ENCODE measurements at places on chromosomes 7 and 10.

DNA sequence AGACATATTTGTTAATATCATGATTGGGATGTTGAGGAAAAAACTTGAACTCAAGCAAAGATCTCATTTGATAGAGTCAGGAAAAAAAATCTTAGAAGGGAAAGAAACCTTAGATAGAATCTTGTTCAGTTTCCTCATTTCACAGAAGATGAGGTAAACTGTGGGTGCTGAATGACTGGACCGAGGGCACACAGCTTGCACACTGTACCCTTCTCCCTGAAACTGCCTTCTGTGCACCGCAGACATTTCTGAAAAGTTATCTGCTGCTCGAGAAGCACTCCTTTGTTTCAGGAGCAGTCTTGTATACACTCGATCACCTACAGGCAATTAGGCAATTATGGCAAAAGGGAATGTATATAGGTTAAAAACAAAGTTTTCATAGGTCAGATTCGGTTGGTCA is 167.4 kb downstream of the SKAP2 start:
- DNase-seq = no peak

DNA sequence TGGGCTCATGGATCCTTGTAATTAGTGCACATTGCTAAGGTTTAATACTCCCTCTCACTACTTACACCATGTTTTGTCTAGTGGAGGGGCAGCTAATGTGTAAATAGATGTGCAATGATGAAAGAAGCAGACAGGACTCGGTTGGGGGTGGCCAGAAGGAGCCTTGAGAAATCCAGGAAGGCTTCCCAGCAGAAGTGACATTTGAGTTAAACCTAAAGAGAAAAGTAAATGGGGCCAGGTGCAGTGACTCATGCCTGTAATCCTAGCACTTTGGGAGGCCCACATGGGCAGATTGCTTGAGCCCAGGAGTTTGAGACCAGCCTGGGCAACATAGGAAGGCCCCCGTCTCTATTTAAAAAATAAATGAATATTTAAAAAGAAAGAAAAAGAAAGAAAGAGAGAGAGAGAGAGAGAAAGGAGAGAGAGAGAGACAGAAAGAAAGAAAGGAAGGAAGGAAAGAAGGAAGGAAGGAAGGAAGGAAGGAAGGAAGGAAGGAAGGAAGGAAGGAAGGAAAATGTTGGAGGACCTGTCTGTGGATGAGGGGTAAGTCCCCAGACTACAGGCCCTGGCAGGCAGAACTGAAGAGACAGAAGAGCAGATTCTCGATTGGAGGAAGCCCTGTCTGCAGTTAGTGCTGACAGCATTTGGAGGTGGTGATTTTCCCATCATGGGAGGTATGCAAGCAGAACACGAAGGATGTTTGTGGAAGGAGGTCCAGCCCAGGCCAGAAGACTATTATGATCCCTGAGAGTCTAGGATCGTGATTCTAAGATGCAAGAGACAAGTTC is 3.6 kb downstream of the ELN start:
- no peak for DNase-seq

DNA sequence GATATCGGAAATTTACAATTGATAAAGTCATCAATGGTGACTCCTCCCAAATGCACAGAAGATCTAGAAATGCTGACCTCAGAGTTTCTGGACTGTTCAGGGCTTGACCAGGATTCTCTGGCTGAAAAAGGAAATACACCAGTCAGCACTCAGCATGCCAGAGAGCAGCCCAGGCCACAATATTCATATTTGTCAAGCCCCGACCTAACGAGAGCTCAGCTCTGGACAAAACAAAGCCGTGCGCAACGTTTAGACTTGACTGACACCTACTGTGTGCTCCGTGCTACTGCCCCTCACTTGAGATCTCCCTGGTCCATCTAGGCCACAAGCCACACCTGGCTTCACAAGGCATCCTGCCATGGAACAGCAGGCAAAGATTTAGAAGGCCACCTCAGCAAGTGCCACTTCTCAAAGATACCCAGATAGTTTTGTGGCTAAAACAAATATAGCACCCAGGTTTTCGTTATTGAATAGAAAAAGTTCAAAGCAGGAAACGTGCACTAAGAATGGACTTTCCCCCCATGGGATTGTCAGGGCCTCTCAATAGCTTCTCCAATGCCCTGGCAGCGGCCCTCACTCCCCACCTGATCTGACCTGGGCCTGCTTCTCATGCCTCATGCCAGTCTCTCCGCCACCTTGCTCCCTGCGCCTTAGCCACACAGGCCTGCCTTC is 218.3 kb downstream of the FAM107B start:
- DNase-seq = no peak

DNA sequence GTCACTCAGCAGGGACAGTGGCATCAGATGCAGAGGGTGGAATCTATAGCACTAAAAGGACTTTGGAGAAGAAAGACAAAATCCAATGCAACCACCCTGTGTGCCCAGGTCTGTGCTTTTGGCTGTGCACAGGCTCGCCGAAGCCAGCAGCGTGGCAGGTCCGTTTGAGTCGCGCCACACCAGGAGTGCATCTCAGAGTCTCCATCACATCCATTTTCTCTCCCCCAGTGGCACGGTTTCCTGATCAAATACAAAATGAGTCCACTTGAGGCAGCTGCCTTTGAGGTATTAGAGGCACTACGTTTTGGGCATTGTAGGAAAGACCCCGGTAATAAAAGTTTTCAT is 23.4 kb upstream of the PROSER2 start:
- no peak for DNase-seq

- DNase-seq = no peak
Observed at GRCh38 chr10:5573319-5573950, 48.7 kb downstream of the CALML3 start.

DNA sequence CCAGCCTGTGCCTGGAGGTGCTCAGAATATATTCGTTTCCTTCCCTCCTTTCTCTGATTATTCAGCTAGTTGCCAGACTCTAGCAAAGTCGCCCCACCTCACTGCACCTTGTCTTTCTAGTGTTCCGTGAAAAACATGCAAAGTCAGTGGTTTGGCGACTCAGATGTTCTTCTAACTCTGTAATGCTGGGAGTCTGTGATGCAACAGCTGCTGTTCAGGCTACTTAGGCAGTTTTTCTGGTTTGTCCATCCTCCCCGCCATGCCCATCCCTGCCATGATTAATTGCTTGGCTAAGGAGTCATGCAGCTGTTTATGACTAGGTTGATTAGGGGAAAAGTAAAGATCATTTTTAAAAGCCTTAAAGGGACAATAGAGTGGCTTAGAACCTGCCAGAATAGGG is 99.4 kb downstream of the MTPN start:
- peak; percentile 21 for DNase-seq

DNA sequence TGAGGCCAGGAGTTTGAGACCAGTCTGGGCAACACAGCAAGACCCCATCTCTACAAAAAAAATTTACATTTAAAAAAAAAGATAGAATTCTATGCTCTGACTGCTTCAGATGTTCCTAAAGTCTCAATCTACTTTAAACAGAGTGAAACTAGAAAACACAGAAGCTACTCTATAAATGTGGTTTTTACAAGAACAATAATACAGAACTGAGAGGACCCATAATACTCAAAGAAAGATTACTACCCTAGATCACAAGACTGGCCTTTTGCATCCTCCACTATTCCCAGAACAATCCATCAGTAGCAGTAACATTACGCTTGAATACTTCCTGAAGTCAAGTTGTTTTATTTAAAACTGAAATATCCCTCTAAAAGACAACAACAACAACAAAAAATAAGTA is 119.4 kb downstream of the ZFAND4 start:
- no peak for DNase-seq

DNA sequence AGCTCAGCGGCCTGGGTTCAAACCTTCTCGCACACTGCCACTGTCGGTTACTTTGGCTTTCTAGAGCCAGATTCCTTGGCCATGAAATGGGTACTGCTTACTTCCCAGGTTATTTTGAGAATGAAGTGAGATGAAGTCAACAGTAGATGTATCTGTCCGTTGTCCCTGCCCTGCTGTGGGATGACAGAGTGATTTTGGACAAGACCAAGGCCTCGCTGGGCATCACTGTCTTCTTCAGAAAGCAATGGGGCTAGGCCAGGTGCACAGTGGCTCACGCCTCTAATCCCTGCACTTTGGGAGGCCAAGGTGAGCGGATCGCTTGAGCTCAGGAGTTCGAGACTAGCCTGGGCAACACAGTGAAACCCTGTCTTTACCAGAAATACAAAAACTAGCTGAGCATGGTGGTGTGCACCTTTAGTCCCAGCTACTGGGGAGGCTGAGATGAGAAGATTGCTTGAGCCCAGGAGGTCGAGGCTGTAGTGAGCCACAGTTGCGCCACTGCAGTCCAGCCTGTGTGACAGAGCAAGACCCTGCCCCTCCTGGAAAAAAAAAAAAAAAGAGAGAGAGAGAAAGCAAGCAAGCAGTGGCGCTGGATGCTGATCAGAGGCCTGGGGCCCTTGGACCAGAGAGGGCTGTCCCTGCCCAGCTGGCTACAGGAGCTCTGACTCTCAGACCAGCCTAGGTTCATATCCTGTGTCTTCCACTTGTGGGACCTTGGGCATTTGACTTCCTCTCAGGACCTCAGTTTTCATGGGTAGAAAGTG is 25.8 kb downstream of the ZMIZ1 start:
- DNase-seq = no peak

DNA sequence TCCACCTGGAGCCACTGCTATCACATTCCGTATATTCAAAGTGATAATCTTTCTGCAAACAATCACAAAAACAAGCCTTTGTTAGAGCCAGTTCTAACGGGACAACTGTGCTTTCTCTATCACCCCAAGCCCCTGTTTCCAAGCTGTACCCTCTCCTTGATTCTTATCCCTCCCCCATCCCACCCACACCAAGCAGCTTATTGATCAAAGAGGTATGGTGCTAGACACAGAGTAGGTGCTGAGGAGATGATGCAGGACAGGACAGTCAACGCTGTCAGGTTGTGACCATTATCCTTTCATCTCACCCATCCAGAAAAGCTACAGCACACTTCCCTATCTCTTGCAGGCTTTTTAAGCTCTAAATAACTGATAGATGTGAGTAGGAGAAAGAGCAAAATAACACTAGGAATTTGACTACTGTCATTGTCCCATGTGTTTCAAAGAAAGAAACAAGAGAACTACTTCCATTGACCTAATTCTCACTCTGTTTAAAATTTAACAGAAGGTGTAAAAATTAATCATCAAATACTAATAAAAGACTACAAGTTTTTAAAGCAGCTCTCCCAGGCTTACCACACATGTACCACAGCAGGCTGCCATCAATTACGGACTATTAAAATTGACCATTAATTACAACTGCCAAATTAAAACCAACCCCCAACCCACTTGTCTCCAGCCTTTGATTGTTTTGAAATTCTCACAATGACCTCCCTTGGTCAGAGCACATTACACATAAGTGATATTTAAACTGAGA is 94.3 kb downstream of the ELAPOR2 start:
- DNase-seq = no peak

- no peak for DNase-seq
Observed at GRCh38 chr10:129465796-129466702, 992 bp upstream of the MGMT start.

DNA sequence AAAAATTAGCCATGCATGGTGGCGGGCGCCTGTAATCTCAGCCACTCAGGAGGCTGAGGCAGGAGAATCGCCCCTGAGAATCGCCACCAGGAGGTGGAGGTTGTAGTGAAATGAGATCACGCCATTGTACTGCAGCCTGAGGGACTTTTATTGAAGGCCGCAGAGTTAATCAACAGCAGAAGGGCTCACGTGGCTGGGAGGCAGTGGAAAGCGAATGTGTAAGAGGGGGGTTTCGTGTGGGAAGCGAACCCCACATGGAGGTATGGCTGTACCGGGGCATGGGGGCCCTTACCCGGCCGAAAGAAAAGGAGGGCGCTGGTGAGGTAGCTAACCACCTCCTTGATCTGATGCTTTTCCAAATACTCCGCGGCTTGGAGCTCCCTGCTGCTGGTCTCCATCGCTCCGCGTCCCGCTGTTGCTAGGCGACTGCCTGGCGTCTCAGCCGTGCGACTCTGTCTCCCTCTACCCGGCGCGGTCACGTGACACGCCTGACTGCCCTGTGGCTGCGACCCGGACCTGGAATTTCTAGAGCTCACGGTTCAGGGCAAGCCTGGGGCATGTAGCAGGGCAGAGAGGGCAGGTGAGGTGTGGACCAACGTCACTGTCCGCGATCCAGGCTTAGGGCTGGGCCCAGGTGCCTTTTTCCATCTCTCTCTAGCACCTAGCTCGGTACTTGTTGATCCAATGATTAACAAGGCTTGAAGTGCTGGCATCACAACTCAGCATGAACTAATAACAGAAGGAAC is at the start of gene EFCAB10:
Gene EFCAB10, minus strand, starts transcription at position 428 of the 746 bp plus-strand sequence. Its CDS starts 30 bp downstream, at position 398.
- DNase-seq = no peak

DNA sequence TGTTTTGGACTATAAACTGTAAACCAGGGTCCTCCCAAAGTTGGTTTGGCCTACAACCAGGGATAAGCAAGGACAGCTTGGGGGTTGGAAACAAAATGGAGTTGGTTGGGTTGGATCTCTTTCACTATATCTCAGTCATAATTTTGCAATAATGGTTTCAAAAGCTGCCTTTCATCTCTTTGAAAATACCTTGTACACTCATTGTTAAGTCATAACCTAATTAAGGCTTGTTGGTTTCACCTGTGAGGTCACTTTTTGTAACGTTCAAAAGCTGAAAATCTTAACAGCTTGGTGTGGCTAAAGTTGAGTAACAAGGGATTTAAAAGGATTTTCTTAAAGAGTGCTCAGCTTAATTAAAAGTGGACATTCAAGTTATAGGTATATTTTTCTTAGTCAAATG is 476.1 kb downstream of the IPMK start:
- DNase-seq = no peak

DNA sequence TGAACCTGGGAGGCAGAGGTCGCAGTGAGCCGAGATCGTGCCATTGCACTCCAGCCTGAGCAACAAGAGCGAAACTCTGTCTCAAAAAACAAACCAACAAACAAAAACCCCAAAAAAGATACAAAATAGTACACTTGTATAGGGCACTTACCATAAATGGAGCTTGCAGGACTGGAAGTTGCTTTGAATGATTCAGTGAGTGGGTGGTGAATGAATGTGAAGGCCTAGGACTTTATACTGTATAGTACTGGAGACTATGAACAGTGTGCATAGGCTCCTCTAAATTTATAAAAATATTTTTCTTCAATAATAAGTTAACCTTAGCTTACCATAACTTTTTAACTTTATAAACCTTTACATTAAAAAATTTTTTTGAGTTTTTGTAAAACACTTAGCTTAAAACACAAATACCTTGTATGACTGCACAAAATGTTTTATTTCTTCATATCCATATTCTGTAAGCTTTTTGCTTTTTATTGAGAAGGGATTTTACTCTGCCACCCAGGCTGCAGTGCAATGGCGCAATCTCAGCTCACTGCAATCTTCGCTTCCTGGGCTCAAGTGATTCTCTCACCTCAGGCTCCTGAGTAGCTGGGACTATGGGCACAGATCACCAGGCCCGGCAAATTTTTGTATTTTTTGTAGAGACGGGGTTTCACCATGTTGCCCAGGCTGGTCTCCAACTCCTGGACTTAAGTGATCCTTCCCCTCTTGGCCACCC is 6.9 kb upstream of the H2AZ2 start:
- DNase-seq = no peak

All from GM04503 (cell line).